ENCODE measurements at places on chromosomes 4 and X. TPM values are rescaled to one million over a fixed set of nuclear protein-coding genes. Genes with fewer than 3 reads are reported as not detected.

The COX7B2 gene
- total RNA-seq: not detected

The PAK3 gene
- total RNA-seq: 0.29 TPM

The GABRG1 gene
- not detected for total RNA-seq

The LGI2 gene
- not detected for total RNA-seq

The IBSP gene
- not detected for total RNA-seq

The CYP4V2 gene
- total RNA-seq: 4.9 TPM

The CD38 gene
- 0.98 TPM for total RNA-seq

The NEUROG2 gene
- total RNA-seq: not detected

The MGST2 gene
- 106 TPM for total RNA-seq

The ENPP6 gene
- not detected for total RNA-seq

The ZNF674 gene
- total RNA-seq: 5.5 TPM

The VSIG4 gene
- not detected for total RNA-seq

The MAP3K15 gene
- under 0.01 TPM for total RNA-seq

The GLRA3 gene
- not detected for total RNA-seq

The H2BW2 gene
- not detected for total RNA-seq

The HMX1 gene
- not detected for total RNA-seq

The MBTPS2 gene
- 5.6 TPM for total RNA-seq

The TMPRSS11B gene
- not detected for total RNA-seq

The STIM2 gene
- total RNA-seq: 33.2 TPM

The SPARCL1 gene
- total RNA-seq: 3.6 TPM

The C4orf54 gene
- total RNA-seq: 0.10 TPM
